Fibroblast of mammary gland (primary cell): ENCODE measurements at places on chromosomes 3 and 15.

GRCh38 chr15:68792901-68793766, 27.6 kb downstream of the ANP32A start:
- DNase-seq: no peak

DNA sequence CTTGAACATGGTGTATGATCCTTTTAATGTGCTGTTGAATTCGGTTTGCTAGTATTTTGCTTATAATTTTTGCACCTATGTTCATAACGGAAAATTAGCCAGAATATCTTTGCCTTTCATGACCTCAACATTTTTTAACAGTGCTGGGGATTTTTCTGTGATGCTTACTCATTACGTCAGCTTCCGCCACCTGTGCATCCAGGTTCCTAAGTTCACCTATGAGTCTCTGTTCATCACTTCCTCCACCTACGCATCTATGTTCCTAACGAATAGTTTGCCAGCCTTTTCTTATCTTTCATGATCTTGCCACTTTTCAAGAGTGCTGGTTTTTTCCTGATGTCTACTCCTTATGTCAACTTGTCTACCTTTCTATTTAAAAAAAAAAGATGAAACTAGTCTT, 16.5 kb downstream of the AADACL2 start:
- no peak for DNase-seq

DNA sequence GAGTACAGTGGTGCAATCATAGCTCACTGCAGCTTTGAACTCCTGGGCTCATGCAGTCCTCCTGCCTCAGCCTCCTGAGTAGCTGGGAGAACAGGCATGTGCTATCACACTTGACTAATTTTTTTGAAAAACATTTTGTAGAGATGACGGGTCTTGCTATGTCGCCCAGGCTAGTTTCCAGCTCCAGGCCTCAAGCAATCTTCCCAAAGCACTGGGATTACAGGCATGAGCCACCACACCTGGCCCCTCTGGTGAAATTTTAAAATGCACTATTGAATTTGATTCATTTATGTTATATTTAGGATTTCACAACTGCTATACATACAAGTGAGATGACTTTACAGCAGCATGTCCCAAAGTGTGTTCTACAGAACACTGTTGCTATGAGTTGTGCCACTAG, 50.8 kb upstream of the TPM1 start:
- DNase-seq: no peak

- no peak for DNase-seq
Measured at GRCh38 chr15:41160639-41161315, 44.7 kb upstream of the INO80 start.

GRCh38 chr3:49529567-49529966, 24.7 kb upstream of the BSN start:
- no peak for DNase-seq

GRCh38 chr3:120370463-120370862, 21.3 kb upstream of the LRRC58 start:
- DNase-seq: no peak
